IPS-NIHi11 (cell line): ENCODE measurements at places on chromosomes 7 and 10.

DNA sequence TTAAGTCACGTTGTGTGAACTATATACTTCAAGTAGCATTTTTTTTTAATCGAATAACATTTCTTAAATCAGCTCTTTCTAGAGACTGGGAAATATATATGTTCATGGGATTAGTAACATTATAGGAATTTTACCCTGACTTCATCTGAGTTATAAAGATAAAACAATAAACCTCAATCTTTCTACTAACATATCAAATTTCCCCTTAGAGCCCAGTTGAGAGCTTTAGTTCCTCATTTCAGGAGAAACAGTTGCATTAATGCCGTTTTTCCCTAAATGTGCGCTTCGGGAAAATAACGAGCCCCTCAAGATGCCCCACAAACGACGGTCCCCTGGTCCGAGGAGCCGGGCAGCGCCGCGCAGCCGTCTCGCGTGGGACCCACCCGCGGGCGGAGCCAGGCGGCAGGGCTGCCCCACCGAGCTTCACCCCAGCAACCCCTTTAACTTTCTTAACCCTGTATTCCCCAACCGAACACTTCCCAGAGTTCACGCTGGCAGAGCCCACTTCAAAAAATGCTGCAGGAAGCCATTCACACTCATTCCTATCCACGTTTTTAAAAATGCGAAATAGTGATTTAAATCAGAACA, 152.5 kb upstream of the YAE1 start:
- no peak for DNase-seq

DNA sequence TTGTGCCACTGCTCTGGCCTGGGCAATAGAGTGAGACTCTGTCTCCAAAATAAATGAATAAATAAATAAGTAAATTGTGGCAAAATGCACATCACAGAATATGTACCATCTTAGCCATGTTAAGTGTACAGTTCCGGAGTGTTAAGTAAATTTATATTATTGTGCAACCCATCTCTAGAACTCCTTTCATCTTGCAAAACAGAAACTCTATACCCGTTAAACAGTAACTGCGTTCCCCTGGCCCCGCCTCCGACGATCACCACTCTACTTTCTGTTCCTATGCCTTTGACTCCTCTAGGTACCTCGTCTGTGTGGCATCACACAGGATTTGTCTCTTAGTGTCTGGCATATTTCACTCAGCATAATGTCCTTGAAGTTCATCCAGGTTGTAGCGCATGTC, 356.4 kb upstream of the FOXK1 start:
- no peak for DNase-seq

- no peak for DNase-seq
These were observed 134.8 kb downstream of the CUL2 start for GRCh38 chr10:34955391-34955790.

- DNase-seq, result no peak
These were observed 10.0 kb downstream of the CAV1 start for GRCh38 chr7:116534790-116535189.

GRCh38 chr10:31739711-31740110, 188.9 kb downstream of the ARHGAP12 start:
- no peak for DNase-seq
